ENCODE measurements at places on chromosomes 6 and 20.
A peak's percentile ranks its signal among the peaks of the same experiment; 100 is the strongest.

DNA sequence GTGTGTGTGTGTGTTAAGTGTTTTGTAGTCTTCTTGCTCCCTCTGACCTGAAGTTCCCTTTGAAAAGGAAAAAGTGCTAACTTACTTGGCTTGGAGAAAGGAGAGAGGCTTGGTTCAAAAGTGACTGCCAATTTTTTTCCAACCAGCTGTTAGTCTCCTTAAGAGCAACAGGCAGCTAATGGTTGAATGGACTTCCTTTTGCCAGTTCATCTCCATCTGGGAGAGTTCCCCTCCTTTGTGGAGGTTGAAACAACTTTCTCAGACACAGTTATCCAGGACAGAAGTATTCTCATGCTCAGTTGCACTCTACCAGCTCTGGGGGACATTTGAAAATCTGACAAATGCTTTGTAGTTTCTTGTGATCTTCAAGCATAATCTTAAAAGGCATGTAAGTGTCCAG is 4.5 kb downstream of the RIPOR2 start:
- DNase-seq, result no peak

GRCh38 chr20:8837396-8837795 is 231.5 kb upstream of the PLCB4 start:
- no peak for DNase-seq

DNA sequence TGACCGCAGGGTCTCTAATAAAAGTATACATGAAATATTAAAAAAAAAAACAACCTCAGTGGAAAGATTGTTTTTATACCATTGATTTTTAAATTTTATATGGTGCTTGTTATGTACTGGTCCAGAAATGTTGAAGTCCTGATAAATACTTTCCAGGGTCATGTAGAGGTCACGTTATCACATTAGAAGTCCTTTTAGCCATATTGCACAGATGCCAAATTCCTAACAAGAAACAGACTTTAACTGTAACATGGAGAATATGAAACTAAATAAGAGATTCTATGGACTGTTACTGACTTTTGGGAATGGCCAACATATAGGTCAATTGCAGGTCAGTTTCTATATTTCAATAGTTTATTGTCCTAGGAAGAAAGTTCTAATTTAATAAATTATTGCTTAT is 89.0 kb downstream of the ADGRB3 start:
- DNase-seq, result no peak

GRCh38 chr6:1346101-1346500 is 34.2 kb downstream of the FOXQ1 start:
- no peak for DNase-seq

- no peak for DNase-seq
Measured at GRCh38 chr20:47652794-47653193, 132.5 kb downstream of the SULF2 start.

GRCh38 chr20:18796282-18796833 is 17.2 kb upstream of the SCP2D1 start:
- no peak for DNase-seq

GRCh38 chr6:139472351-139473015 is 98.0 kb upstream of the CITED2 start:
- no peak for DNase-seq

GRCh38 chr6:150691463-150691862 is 91.8 kb downstream of the PLEKHG1 start:
- DNase-seq, result no peak

GRCh38 chr20:11155156-11155756 is 481.5 kb upstream of the JAG1 start:
- DNase-seq, result no peak

DNA sequence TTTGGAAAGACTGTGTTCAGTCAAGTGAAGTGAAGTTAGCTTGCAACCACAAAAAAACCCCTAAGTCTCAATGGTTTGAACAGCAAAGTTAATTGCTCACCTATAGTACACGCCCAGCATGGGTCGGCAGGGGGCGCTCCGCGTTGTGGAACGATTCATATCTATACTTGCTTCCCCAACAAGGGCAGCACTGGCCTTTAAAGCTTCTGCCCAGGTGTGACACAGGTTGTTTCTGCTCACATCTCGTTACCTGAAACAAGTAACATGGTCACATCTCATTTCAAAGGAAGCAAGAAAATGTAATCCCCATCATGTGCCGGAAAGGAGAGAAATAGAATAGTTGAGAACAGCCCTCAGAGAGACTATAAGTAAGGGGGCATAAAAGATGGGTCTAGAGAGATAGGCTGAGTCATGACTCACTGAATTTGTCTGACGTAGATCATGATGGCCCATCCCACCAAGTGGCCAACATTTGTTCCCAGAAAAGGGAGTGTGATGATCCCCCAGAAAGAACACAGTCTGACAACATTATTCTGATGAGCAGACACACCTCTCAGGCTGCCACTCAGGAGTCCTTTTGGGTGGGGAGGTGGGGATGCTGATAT is 29.0 kb downstream of the HNF4A start:
- DNase-seq, result peak; percentile 93

DNA sequence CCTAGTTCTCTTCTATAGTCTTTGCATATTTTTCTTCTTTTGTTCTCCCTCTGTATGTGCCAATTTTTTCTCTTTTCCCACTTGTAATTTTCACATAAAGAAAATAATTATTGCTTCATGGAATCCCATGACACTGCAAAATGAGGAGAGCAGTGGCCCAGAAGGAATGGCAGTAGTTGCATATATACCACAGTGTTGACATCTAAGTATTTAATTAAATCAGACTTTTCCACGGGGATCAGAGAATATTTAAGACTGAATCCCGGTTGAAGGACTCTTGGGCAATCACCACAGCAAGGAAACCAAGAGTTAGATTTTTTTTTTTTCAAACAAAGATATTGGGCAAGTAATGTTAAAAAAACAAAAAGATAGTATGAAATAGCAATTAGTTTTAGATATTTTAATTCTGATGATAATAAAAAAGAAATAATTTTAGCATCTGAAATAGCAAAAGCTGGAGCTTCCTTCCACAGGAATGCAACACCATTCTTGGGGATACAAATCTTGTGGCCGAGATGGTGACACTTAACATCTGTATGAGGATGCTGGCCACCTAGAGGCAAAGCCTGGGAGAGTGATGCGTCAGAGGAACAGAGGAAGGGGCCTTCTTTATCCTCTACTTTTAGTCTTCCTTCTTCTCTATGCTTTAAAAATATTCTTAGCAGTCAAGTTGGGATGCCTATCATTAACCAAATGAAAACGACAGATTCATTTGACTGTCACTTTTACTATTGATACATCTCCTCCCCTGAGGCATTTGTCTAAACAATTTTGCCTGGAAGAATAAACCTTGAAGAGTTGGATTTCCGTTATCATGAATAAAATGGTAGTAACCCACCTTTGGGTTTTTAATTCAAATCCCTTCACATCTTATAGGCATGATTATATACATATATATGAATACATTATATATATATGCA is 356.2 kb downstream of the GJA1 start:
- DNase-seq, result no peak

GRCh38 chr6:8174571-8174970 is 72.2 kb upstream of the EEF1E1 start:
- no peak for DNase-seq

DNA sequence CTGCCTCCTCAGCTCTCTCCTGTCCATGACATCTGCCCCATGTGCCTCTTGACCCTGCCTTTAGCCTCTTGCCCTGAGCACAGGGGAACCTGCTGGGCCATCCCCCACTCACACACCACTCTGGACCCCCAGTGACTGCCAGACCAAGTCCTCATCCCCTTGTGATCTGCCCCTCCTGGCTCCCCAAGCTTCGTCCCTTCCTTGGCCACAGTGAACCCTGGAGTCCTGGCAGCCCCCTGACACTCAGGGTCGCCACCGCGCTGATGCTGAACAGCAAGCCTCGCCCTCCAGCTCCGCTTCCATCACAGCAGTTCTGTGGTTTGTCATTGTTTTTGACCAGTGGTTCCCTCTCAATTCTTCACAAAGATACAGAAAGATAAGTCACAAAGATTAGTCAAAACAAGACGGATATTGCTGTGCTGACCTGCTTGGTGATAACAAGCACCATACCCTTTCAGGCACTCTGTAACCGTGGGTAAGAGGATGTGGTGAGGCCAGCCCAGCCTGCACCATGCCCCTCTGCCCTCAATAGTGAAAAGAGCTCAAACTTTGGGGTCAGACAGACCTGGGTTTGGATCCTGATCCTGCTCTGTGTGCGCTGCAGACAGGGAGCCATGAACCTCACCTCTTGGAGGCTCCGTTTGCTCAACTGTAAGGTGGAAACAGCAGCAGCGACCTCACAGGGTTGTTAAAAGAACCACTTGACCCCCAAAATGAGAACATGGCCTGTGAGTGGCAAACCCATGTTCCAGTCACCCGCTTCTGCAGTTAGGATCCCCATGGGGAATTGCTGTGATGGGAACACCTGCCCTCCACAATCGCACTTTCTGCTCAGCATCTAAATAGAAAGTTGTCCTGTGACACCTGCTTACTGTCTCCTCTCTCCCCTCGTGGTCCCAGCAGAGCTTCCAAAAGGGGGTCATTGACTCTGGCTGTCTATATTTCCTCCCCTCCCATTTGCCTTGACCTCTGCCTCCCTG is 114.5 kb downstream of the TOX2 start:
- no peak for DNase-seq

DNA sequence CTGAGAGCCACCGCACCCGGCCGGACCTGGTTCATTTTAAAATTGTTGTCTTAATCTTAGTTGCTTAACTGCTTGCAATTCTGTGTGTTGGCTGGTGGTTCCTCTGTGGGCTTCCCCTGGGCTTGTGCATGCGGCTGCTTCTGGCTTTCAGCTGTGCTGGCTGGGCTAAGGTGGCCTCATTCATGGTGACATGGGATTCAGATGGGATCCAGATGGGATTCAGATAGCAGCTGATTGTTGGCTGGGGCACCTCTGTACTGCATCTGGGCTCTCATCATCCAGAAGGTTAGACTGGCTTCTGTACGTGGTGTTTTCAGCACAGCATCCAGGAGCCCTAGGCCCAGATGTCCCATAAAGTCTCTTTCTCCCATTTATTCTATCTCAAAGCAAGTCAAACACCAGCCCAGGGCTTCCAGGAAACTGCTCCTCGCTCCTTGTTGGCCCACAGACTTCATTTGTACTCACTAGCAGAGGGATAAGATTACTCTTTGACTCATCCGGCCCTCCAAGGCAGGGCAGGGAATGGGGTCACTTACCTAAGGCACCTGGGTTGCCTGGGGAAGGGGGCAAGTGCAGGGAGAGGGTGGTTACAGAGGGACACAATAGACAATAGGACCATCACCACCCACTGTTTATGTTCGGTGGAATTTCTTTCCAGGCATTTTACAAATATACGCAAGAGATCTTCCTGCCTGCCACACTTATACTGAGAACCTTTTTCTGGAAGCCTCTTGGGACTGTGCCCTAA is 10.2 kb upstream of the PEDS1 start:
- DNase-seq, result peak; percentile 80

DNA sequence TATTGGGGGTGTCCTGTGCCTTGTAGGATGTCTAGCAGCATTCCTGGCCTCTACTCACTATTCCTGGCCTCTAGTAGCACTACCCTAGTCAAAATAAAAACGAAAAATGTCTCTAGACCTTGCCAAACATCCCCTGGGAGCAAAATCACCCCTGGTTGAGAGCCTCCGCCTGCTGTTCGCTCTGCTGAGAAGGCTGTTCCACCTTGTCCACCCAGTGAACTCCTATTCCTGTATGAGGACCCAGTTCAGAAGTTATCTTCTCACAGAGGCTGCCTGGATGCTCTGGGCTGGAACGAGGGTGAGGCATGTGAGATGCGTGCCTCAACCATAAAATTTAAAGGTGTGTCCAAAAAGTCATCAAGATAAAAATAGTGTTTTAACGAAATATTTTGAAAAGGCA is 101.9 kb downstream of the TOX2 start:
- no peak for DNase-seq

- no peak for DNase-seq
Measured at GRCh38 chr6:139448998-139449610, 74.7 kb upstream of the CITED2 start.

DNA sequence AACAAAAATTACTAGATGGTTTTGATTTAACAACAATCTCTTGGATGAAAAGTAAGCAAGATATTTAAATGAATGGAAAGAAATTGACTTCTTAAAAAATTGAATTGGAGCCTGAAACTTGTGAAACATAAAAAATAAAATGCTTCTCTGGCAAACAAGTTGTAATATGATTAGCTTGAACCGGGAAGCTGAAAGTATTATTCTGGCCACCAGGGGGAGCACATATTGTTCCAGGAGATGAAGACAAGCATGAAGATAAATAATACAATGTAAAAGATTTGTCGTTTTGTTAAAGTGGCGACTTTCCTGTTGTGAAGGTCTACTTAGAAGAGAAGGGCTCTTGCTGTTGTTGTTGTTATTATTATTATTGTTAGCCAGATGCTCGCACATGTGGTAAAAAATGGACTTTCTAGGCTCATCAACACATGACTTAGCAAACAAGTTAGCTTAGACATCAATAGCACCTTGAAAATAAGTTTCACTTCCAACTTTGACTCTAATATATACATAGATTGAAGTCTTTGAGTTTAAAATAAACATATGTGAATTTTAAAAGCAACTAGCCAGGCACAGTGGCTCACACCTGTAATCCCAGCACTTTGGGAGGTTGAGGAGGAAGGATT is 14.2 kb downstream of the PAX1 start:
- DNase-seq, result no peak

DNA sequence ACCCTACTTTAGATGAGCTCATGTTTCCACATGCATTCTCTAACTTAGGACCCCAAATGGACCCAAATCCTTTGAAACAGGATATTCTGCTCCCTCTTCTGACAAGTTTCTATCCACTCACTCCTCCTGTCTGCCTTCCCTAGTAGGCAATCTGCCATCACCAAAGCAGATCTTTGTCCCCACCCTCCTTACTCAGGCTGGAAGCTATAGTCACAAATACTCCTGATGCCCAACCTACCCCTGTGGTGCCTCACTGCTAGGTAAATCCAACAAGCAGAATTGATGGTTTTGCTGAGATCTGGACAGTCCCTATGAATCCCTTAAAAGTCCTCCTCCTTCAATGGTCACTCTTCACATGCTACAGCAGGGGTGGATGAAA is 21.7 kb downstream of the ELOVL5 start:
- DNase-seq, result no peak

GRCh38 chr6:117007659-117008058 is 130.6 kb downstream of the RFX6 start:
- no peak for DNase-seq
